ENCODE measurements at places on chromosomes 13 and 19.

DNA sequence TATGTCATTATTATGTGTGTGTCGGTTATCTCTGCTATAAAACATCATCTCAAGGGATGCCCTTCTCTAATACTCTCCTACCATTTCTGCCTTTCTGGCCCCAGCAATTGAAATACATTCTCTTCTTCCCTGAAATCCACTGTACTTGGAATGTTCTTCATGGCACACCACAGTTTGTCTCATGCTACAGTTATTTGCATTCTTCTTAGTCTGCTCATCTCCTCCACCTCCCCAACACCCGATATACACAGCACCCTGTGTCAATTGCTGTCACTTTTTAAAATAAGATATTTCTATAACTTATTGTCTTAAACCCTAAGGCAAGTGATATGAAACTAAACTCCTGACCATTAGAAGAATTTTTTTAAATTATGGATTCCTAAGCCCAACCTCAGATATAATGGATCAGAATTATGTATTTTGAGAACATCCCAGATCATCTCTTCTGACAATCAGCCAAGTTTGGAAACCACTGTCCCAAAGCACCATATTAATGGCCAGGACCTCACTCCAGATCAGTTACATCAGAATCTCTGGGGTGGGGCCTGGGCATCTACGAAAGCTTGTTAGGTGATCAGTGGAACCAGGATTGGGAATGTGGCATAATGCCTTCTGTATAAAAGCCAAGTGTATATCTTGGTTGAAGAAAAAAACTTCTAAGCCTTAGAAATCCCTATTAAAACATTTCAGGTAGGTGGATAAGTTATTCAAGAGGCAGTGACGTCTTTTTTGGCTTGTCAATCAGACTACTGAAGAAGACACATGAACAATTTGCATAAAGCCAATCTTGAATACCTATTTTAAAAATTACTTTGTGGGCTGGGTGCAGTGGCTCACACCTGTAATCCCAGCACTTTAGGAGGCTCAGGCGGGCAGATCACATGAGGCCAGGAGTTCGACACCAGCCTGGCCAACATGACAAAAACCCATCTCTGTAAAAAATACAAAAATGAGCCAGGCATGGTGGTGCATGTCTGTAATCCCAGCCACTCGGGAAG is 30.0 kb upstream of the KBTBD7 start:
- DNase-seq = no peak

GRCh38 chr13:104592127-104592526 is 1525.9 kb upstream of the SLC10A2 start:
- DNase-seq = no peak

GRCh38 chr19:46898731-46899130 is 37.9 kb downstream of the ARHGAP35 start:
- no peak for DNase-seq

- DNase-seq = no peak
Observed at GRCh38 chr19:4748589-4748988, 24.9 kb upstream of the DPP9 start.

DNA sequence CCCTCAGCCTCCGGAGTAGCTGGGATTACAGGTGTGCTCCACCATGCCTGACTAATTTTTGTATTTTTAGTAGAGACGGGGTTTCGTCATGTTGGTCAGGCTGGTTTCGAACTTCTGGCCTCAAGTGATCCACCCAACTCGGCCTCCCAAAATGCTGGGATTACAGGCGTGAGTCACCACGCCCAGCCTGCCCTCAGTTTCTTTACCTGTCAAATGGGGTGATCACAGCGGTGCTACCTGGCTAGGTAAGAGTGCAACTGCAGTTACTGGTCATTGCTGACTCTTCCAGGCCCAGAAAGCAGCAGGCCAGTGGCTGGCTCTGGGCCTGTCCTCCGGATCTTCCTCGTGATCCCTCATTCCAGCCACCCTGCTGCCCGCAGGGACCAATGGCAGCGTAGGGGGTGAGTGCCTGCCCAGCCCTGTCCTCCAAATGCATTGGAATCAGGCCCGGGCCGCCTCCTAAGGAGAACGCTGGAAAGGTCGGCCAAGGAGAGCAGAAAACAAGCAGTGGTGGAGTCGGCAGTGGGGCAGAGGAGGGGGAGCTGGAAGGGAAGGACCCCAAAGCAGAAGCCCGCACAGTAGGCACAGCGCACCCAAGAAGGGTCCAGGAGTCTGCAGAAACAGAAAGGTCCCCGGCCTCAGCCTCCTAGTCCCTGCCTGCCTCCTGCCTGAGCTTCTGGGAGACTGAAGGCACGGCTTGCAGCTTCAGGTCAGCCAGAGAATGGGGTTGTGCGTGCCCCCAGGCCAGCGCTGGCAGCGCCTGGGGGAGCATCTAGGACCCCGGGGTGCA is 1.8 kb upstream of the SLC27A1 start:
- no peak for DNase-seq

DNA sequence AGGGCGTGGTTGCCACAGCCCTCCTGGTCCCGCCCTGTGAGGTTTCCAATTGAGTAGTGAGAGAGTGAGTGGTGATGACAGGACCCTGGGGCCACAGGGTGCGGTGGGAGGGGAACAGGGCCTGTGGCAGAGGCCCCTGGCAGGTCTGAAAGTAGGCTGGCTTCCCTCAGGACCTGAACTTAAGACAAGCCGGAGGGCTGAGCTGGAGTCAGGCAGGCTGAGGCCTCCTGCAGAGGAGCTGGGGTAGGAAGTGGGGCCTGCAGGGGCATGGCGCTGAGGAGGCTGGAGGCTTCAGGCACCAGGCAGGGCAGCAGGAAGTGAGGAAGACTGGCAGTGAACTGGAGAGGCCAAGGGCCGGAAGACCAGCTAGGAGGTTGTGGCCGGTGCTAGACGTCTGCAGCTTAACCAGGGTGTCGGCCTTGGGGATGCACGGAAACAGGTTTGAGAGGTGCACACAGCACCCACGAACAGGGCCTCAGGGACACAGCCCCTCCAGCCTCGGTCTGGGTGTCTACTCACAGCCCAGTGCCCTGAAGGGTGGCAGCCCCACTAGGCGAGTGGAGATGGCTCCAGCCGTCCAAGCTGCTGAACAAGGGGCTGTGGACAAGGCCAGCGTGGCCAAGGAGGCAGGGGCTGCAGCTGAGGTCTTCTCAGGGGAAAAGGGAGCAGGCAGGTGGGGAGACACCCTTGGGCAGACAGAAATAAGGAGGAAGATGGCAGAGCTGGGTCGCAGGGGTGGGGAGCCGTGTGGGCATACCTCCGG is 17.8 kb downstream of the POP4 start:
- DNase-seq = peak; percentile 22

- no peak for DNase-seq
Observed at GRCh38 chr13:44044547-44045179, 165.0 kb downstream of the LACC1 start.
